Nasal cavity respiratory epithelium epithelial cell of viscerocranial mucosa (primary cell): ENCODE measurements at places on chromosomes 11 and 22. TPM values are rescaled to one million over a fixed set of nuclear protein-coding genes. Genes with fewer than 3 reads are reported as not detected.

Gene SGSM1
- 0.07 TPM in 1 of 2 replicates, not detected in the other for total RNA-seq

Gene ALDH3B2
- total RNA-seq, result 27.3 and 140 TPM in 2 replicates

Gene TBX10
- not detected in 2 replicates for total RNA-seq

Gene MPEG1
- not detected in 2 replicates for total RNA-seq

Gene SPON1
- not detected in 2 replicates for total RNA-seq

Gene ZPR1
- total RNA-seq, result 57.4 and 67.5 TPM in 2 replicates

Gene JOSD1
- total RNA-seq, result 93.3 and 129 TPM in 2 replicates

Gene MS4A5
- not detected in 2 replicates for total RNA-seq
